NCI-H2171 (cell line): ENCODE measurements at places on chromosomes 3 and 15.

- DNase-seq = no peak
Measured at GRCh38 chr3:20736287-20736852, 550.4 kb upstream of the SGO1 start.

GRCh38 chr3:103009609-103010008 is 574.8 kb downstream of the ZPLD1 start:
- no peak for DNase-seq

GRCh38 chr3:117955196-117955595 is 1079.5 kb downstream of the IGSF11 start:
- no peak for DNase-seq

DNA sequence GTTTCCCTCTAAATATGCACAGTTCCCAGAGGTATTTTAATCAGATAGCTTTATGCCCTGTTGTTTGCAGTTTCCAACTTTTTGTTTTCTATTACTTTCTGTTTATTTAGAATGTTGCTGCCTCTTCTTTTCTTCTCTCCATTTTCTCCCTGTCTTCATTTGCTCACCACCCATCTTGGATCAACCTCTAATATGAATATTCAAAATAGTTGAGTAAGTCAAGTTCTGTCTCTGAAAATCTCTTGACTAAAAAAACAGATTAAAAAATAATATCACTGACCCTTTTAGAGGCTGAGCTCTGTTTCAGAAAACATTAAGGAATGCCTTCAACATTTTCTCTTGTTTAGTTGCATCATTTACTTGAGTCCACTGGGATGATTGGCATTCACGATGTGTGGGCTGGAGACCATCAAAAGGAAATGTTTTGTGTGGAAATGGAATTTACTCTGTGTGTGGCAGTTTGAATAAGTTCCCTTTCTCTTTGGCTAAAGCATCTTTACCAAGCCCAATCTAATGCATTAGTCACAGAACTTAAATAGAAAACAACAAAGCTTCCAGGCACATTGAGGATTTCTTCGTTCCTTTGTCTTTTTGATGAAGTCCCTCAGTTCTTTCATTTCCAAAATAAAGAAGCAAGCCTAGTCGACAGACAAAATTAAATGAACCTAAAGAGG is 633.9 kb upstream of the TGFBR2 start:
- DNase-seq = no peak

- DNase-seq = no peak
Measured at GRCh38 chr3:150238048-150238802, 169.9 kb upstream of the TSC22D2 start.

DNA sequence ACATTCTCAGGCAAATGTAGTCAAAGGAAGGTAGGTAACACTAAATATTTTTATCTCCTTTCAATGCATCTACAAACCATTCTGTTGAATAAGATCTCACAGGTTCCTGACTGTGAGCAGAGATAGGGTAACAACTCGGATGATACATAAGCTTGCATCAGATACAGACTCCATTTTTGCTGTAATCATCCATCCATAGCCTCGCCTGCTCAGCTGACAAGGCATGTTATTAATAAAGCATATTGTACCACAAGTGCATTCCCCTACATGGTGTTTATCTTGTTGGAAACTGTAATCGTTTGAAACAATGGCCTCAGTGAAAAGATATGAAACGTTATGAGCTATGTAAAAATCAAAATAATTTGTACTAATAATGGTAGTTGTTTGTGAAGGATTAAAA is 35.4 kb upstream of the TCF12 start:
- no peak for DNase-seq

GRCh38 chr3:128094295-128095151 is 29.1 kb downstream of the RUVBL1 start:
- DNase-seq = no peak

DNA sequence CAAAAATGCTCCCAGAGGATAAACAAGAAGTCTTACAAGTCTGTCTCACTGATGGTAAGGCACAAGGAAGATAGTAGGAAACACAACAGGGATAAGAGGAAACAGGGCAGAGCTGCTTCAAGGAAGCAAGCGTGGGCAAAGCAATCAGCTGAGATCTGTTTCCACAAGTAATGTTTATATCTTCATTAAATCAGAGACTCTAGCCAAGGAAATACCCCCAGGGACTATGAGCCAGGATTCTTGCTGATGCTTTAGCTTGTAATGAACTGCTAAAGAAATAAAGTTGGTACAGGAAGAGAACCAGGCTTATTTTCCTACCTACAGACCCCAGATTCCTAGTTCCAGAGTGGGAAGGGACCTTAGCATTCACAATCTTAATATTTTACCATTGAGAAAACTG is 112.7 kb upstream of the C3orf80 start:
- DNase-seq = no peak
